ENCODE measurements at places on chromosomes 7 and 10. TPM values are rescaled to one million over a fixed set of nuclear protein-coding genes. Genes with fewer than 3 reads are reported as not detected.

The CTAGE4 gene
- total RNA-seq, result not detected

The DNAH11 gene
- total RNA-seq, result 0.24 TPM

The PLXDC2 gene
- total RNA-seq, result 0.07 TPM

The SOSTDC1 gene
- not detected for total RNA-seq

The ZPBP gene
- not detected for total RNA-seq

The DPP6 gene
- total RNA-seq, result not detected

GRCh38 chr10:70513848-70514309 lies 35.3 kb downstream of the PALD1 start:
- no peaks in the 10 kb centered on the region for H3K36me3 ChIP-seq
- no peak overlapping the region for H3K27ac ChIP-seq
- peaks cover 22% of the 10 kb centered on the region for H3K4me1 ChIP-seq
- H3K4me3 ChIP-seq, result peak overlapping the region; percentile 15

- H3K36me3 ChIP-seq, result no peaks in the 10 kb centered on the region
- H3K27ac ChIP-seq, result no peak overlapping the region
- peaks cover 22% of the 10 kb centered on the region for H3K4me1 ChIP-seq
- H3K4me3 ChIP-seq, result no peak overlapping the region
- no peak for DNase-seq
- H3K27me3 ChIP-seq, result no peaks in the 10 kb centered on the region
These were observed 22.6 kb downstream of the TES start for GRCh38 chr7:116232920-116233319.

GRCh38 chr7:66167773-66168387 lies 37.3 kb upstream of the TPST1 start:
- H3K27me3 ChIP-seq, result no peaks in the 10 kb centered on the region
- no peak for DNase-seq
- no peak overlapping the region for H3K4me3 ChIP-seq
- no peaks in the 10 kb centered on the region for H3K4me1 ChIP-seq

DNA sequence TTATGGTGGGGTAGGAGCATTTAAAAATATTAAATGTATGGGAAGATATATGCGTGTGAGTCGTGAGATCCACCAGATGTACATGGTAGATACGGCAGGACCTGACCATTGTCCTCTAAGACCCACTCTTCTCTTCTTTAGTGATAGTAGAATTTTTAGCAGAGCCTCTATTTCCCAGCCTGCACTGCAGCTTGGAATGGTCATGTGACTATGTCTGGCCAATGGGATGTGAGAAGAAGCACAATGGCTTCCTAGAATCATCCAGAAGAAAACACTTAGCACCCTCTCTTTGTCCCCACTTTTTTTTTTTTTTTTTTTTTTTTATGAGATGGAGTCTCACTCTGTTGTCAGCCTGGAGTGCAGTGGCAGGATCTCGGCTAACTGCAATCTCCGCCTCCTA lies 86.6 kb upstream of the CYTH3 start:
- no peak overlapping the region for H3K27ac ChIP-seq
- DNase-seq, result no peak
- H3K4me3 ChIP-seq, result no peak overlapping the region

- H3K27ac ChIP-seq, result no peak overlapping the region
- H3K4me1 ChIP-seq, result no peaks in the 10 kb centered on the region
- H3K4me3 ChIP-seq, result no peak overlapping the region
- DNase-seq, result no peak
These were observed 26.7 kb downstream of the ZSCAN25 start for GRCh38 chr7:99643464-99643863.

GRCh38 chr10:14758994-14759664 lies 15.6 kb downstream of the FAM107B start:
- H3K27ac ChIP-seq, result no peak overlapping the region
- no peaks in the 10 kb centered on the region for H3K36me3 ChIP-seq
- no peak overlapping the region for H3K4me3 ChIP-seq
- no peak for DNase-seq
- peaks cover 19% of the 10 kb centered on the region for H3K4me1 ChIP-seq

DNA sequence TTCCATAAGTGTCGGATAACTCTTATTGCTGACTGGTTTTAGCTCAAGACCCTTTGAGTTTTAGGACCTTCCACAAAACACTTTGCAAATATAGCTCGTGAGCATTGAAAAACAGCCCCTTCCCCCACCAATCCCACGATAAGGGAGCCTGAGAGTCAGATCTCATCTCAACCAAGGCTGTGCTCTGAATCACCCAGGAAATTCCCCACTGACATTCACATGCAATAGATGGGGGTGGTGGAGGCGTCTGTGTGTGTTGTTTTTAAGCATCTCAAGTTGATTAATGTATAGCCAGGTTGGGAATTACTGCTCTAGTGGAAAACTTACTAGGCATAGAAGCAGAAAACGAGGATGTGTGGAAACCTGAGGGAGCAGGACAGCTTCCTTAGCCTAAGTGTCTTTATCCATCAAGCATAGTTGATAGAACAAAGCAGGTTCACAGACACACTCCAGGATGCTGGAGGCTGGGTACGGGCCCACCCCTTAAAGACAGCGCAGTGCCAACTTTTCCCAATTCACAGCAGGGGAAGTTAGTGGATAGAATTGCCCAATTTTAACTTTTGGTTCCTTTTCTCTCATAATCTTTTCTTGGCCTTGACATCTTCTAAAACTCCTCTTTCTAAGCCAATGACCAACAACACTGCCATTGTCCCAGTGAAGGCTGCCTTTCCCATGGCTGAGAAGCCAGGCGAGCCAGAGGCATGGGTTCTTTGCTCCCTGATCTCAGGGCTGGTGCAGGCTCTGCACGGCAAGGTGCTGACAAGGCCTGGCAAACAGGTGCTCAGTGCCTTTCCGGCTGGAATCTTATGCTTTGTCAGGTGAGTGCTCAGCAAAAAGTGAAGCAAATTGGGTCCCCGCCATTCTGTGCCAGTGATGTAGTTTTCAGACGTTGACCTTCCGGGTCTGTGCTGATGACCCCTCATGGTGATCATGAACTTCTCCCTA lies 98.5 kb upstream of the INSIG1 start:
- H3K36me3 ChIP-seq, result no peaks in the 10 kb centered on the region
- DNase-seq, result no peak
- no peaks in the 10 kb centered on the region for H3K4me1 ChIP-seq

- no peak for DNase-seq
- peaks cover 15% of the 10 kb centered on the region for H3K36me3 ChIP-seq
- no peak overlapping the region for H3K4me3 ChIP-seq
- H3K27me3 ChIP-seq, result no peaks in the 10 kb centered on the region
- H3K4me1 ChIP-seq, result peaks cover 5% of the 10 kb centered on the region
- H3K27ac ChIP-seq, result no peak overlapping the region
These were observed 31.1 kb downstream of the ARHGAP12 start for GRCh38 chr10:31897506-31897905.
